SK-MEL-5 (cell line): ENCODE measurements at places on chromosomes 2 and 18. TPM values are rescaled to one million over a fixed set of nuclear protein-coding genes. Genes with fewer than 3 reads are reported as not detected.

Gene CNTNAP5
- not detected in 2 replicates for total RNA-seq

Gene SPP2
- not detected in 2 replicates for total RNA-seq

Gene FBLN7
- not detected in 2 replicates for total RNA-seq

Gene SNTG2
- total RNA-seq = not detected in 2 replicates

Gene ABHD1
- 1.1 and 1.5 TPM in 2 replicates for total RNA-seq

Gene CRYGD
- total RNA-seq = not detected in 2 replicates

Gene CYTIP
- total RNA-seq = not detected in 2 replicates

Gene EN1
- 0.21 TPM in 1 of 2 replicates, not detected in the other for total RNA-seq

Gene GCG
- total RNA-seq = not detected in 2 replicates

Gene IL1RN
- total RNA-seq = not detected in 2 replicates

Gene ARHGAP25
- total RNA-seq = 0.26 and 0.43 TPM in 2 replicates

Gene TMEM37
- not detected in 2 replicates for total RNA-seq

Gene AQP12B
- total RNA-seq = not detected in 2 replicates

Gene ALPG
- total RNA-seq = not detected in 2 replicates

Gene RAMP1
- 0.26 TPM in 1 of 2 replicates, not detected in the other for total RNA-seq
